ENCODE measurements at places on chromosomes 3 and 15.

DNA sequence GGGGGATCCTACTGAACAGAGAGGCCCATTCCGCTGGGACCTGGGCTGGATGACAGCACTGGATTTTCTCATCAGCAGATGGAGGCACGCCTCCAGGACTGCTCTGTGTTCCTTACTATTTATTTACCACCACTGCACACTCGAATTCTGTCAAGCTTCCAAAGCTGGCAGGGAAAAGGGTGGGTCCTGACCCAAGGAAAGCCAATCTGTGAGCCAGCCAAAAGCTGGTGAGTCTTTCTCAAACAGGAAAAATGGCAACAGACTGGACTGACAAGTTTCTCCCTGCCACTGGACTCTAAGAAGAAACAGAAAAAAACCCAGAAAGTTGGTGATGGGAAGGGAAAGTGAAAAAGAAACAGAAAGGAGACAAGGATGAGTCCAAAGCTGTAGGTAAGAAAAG, 37.8 kb downstream of the CD47 start:
- DNase-seq: no peak

DNA sequence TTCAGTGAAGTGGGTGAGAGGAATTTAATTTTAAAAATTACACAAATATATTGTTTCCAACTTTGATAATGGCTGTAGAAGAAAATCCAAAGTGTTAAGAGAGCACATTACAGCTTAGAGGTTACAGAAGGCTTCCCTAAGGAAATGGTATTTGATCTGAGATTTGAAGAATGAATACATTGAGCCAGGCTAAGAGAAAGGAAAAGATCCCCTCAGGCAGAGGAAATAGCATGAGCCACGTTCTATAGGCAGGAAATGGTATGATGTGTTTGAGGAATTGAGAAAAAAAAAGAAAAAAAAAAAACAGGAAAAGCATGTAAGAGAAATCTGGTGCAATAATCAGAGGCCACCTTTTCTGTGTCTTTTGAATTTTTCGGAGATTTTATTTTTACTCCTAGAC, 48.6 kb downstream of the UNC13C start:
- no peak for DNase-seq

- DNase-seq: no peak
These were observed 475.6 kb upstream of the PROK2 start for GRCh38 chr3:72260588-72260910.

DNA sequence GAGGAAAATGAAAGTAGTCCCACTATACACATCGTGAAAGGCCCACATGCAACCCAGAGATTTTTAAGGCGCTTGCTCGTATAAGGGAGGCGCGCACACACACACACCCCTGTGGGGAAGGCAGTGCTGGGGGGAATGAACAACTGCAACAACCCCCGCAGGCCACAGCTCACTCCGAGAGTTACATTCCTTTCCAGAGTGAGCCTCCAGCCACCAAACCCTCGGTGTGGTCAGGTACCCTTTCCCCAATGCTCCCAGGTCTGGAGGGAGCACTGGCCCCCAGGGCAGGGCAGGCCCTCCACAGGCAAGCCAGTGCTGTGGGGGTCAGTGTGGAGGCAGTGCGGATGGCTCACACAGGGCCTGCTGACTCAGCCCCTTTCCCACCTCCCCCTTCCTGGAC, 115.6 kb downstream of the OCA2 start:
- no peak for DNase-seq

DNA sequence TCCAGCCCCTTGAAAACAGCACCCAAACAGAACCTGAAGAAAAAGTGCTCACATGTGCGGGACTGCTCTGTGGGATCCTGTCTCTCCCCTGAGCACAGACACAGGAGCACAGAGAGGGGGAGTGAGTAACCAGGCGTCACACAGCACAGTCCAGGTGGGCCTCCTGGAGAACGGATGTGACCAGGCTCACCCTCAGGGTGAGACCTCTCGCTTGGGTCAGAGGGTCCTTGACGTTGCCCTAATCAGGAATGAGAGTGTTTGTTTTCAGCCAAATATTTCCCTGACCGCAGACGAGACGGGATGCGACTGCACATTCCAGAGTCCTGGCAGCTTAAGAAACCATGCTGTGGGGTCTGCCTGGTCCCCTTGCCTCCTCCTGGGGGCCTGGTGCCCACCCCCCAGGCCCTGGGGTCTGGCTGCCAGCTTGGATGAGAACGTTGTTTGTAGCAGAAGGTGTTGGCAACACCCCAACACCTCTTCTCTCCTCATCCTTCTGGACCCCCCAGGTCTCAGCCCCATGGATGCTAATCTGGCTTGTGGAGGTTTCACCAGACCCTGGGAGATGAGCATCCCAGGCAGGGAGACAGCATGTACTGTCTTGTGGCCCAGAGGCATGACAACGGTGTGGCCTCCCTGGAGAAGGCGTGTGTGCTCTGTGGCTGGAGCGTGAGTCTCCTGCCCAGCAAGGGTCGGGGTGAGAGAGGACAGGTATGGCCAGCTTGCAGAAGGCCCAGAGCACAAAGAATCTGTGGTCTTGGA, 42.1 kb upstream of the SLC6A6 start:
- DNase-seq: no peak

GRCh38 chr3:167305340-167305890, 74.7 kb downstream of the ZBBX start:
- DNase-seq: no peak

DNA sequence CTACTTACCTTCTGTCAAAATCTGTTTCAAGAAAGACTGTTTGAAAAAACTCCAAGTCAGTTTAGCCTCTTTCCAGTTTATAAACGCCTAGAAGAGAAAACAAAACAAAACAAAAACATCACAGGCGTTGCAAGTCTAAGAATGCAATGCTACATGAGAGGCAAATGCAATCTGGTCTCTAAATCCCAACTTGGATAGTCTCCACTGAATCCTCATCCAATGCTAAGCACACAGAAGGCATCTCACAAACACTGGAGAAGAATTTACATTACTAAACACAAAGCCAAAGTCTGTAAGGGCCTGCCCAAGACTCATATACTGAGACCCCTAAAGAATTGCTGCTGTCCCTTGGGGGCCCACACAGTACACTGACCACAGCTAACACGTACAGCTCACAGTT, 18.4 kb downstream of the RFT1 start:
- DNase-seq: no peak
